ENCODE measurements at places on chromosomes 5 and 9.

- DNase-seq, result no peak
Measured at GRCh38 chr9:83708515-83709158, 879 bp upstream of the UBQLN1 start.

DNA sequence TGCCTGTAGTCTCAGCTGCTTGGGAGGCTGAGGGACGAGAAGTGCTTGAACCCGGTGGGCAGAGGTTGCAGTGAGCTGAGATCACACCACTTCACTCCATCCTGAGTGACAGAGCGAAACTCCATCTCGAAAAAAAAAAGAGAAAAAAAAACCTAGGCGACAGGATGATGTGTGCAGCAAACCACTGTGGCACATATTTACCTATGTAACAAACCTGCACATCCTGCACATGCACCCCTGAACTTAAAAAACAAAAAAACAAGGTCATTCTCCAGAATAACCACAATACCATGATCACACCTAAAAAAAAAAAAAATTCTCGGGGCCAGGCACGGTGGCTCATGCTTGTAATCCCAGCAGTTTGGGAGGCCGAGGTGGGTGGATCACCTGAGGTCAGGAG lies 7.5 kb upstream of the DOLPP1 start:
- DNase-seq, result no peak

DNA sequence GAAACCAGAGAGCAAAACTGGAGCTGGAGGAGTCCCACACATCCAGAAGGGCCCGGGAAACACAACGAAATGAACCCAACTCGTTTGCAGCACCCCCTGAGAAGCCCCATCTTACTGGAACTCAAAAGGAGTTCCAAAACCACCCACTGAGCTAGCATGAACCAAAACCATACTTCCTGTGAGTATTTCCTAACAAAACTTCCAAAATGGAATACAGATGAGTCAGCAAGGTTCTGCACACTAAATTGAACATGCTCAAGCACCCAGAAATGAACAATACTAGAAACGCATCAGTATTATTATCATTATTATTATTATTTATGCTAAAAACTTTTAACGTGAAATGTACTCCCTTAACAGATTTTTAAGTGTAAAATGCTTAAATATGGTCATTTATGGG lies 8.0 kb upstream of the SPOCK1 start:
- DNase-seq, result no peak

- DNase-seq, result no peak
Measured at GRCh38 chr9:97985058-97985861, 2.1 kb downstream of the ANP32B start.

DNA sequence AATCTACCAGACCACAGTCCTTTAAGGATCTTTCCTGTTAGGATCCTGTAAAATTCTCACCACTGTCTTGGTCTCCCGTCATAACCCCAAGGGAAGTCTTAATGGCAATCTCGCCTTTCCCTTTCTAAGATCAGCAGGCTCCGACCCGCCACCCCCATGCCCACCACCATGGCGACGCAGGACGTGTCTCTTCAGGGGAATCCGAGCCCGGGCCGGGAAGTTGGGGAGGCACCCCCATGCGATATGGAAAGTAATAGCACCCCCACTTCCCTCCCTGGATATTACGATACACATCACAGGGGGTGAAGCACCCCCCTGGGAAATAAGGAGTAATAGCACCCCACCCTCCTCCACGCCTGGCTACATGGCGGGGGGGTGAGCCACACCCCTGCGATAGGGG lies 8.3 kb upstream of the STK32A start:
- DNase-seq, result no peak

DNA sequence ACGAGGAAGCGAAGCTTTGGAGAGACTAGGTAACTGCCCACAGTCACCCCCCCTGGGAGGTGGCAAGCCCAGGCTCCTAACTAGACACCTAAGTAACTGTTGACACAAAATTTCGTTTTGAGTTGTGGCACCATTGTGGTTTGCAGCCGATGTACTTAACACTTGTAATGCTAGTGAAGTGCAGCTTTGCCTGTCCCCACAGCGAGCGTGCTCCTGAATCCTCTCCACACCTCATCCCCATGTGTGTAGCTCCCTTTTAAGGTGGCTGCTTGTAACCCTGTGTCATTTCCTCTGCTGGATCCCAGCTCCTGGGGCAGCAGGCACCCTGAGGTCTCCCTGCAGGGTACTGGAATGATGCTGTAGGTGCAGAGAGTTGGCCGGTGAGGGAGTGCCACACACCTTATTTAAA lies 114.9 kb downstream of the TRIO start:
- no peak for DNase-seq

DNA sequence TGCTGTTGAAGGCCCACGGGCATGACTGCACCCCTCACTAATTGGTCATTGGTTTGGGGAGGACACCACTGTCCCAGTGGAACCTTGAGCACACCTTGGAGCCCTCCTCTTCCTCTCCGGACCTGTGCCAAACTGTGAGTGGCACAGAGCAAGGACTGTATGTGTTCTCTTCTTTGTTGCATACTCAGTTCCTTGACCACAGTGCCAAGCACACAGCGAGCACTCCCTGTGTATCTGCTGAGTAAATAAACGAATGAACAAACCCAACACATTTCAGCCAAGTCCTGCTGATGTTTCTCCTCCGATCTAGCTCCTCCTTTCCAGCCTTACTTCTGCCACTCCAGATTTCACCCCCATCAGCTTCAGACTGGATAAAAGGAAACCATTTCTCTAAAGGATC lies 2.7 kb upstream of the TRIM52 start:
- DNase-seq, result no peak

DNA sequence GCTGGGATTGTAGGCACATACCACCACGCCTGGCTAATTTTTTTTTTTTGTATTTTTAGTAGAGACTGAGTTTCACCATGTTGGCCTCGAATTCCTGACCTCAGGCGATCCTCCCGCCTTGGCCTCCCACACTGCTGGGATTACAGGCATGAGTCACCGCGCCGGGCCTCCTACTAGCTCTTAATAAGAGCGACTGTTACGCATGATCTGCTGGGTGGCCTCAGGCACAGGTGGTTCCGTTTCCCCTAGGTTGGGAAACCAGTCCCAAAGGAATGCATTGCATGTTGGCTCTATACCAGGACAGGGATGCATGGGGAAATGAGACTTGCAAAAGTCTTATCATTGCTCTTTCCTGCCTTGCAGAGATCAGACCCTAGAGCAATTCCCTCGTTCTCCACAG lies 184.7 kb upstream of the PPP1R26 start:
- DNase-seq, result no peak

DNA sequence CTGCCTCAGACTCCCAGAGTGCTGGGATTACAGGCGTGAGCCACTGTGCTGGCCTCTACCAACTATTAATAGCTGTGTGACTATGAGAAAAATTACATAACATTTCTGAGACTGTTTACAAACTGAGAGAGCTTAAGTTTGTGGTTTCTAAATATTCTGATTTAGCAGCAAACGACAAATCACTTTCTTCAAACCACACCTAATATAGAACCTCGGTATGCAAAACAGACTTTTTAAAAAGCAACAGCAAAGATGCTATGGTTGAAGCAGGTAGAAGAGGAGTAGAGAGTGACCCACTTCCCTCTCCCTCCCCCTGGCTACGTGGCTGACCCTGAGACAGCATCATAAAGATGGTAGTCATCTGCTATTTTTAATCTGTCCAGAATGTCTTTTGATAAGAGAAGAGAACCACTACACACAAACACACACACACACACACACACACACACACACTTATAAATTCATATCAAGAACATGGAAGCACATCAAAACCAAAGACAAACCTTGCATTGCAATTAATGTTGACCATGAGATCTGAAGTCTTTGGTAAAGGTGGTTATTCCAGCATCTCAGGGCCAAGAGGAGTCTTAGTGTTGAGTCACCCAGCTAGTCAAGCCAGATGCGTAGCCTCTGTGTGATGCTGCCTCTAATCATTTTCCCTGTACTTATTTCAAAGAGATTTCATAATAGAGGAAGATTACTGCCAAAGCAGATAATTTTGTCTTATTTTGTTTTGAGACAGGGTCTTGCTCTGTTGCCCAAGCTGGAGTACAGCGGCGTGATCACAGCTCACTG lies 58.1 kb upstream of the TMEM215 start:
- no peak for DNase-seq
